Fibroblast of skin of left quadriceps (primary cell): ENCODE measurements at places on chromosomes 11 and 22.

- no peak for DNase-seq
Measured at GRCh38 chr11:122304973-122305372, 189.0 kb upstream of the BLID start.

DNA sequence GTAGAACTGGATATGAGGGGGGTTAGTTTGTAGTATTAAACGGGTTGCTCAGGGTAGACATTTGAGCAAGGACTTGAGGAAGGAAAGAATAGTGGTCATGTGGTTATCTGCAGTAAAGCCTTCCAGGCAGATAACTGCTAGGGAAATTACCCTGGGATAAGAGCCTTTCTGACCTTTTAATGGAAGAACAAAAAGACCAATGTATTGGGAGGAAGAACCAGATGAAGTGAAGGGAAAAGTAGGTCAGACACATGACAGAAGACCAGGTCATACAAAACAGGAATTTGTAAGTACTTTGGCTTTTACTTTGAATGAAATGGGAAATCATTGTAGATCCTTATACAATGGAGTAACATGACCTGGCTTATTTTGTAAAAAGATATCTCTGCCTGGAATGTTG lies 241.9 kb upstream of the CTSC start:
- no peak for DNase-seq

- no peak for DNase-seq
Measured at GRCh38 chr22:43926349-43926710, 2.7 kb downstream of the PNPLA3 start.

DNA sequence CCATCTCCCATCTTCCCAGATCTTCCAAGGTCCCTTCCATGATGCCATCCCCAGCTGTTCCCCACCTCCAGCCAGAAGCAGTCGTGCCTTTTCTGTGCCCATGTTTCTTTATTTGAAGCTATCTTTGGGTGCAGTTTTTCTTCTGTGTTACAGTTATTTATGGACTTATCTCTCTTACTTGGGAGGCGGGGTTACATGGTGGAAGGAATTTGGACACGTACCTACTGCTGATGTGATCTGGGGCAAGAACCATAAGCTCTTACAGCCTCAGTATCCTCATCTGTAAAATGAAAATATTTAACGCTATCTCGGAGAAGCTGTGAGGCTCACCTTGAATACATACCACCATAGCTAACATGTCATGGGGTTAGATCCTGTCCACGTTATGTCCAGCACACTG lies 98.9 kb downstream of the ZBTB16 start:
- no peak for DNase-seq

DNA sequence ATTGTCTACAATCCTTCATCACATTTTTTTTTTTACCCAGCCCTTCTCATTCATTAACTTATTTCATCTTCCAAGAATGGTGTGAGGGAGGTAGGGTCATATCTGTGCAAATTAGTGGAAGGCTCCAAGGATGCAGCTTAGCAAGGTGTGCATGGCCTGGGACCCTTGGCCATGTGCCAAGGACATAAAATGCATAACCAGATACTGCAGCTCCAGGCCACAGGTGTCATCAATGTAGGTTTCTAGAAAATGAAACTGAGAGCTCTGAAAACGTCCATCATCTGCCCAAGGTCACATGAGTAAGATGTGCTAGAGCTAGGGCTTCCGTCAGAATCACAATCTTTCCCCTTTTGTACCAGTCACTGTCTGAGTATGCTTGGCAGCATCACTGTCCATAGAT lies 29.8 kb downstream of the ANKK1 start:
- DNase-seq: no peak

GRCh38 chr22:47307822-47308221 lies 545.4 kb downstream of the TBC1D22A start:
- DNase-seq: no peak

GRCh38 chr11:2621894-2622293 lies 77.9 kb downstream of the KCNQ1OT1 start:
- no peak for DNase-seq
